Panc1 (cell line): ENCODE measurements at places on chromosomes 2 and 18. TPM values are rescaled to one million over a fixed set of nuclear protein-coding genes. Genes with fewer than 3 reads are reported as not detected.

The GPBAR1 gene
- 0.18 TPM for total RNA-seq

DNA sequence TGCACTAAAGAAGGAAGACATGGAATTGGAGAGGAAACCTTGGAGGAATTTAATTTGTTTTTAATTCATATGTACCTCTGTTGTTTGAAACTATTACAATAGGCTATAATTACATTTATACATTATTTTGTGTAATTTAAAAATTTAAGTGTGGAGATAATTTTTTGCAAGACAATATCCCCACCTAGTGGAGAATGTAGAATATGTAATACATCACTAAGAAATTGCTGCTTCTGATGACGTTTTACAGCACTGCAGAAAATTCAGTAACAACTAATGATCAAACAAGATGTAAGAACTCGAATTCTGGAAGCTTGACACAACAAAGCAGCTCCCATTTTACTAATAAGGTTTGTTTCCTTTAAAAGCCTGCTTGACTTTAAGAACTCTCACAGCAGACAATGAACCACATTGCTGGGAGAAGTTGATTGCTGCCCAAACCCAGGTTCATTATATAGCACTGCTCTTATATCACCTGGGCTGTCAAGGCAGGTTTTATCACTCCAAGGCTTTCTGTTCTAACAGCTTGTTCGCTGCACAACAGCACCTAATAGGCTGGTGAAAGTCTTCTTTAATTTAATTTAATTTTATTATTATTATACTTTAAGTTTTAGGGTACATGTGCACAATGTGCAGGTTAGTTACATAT, 53.4 kb downstream of the THADA start:
- DNase-seq, result peak; percentile 36

The MBD1 gene
- 47.3 TPM for total RNA-seq

GRCh38 chr2:96495982-96496629, 9.1 kb downstream of the NEURL3 start:
- no peak for DNase-seq

The ZC3H6 gene
- total RNA-seq, result 5.3 TPM

DNA sequence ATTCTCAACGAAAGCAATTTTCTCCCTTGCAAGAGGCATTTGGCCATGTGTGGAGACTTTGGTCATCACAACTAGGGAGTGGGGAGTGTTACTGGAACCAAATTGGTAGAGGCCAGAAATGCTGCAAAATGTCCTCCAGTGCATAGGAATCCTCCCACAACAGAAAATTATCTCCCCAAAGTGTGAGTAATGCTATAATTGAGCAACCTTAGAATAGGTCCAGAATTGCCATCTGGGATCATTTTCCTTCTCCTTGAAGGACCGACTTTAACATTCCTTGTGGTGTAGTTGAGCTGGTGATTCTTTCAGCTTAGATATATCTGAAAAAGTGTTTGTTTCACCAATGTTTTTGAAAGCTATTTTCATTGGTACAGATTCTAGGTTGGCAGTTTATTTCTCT, 111.2 kb upstream of the SMIM21 start:
- no peak for DNase-seq

DNA sequence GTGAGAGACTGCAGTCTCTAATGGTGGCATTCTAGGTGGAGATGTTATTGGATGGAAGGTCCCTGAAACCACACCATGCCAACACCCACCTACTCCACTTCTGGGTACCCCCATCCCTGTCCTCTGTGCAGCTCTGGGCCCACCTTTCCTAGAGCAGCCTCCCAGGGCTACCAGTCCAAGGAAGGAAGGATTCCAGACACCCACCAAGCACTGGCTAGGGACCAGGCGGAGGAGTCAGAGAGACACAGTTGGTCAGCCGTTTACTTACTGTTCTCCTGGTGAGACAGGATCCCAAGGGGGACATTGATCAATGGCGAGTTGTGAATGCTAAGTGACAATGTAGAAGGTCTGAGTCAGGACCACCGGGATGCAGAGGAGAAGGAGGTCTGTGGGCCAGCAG, 151.6 kb downstream of the TTC32 start:
- no peak for DNase-seq

The NEU4 gene
- 10.0 TPM for total RNA-seq

DNA sequence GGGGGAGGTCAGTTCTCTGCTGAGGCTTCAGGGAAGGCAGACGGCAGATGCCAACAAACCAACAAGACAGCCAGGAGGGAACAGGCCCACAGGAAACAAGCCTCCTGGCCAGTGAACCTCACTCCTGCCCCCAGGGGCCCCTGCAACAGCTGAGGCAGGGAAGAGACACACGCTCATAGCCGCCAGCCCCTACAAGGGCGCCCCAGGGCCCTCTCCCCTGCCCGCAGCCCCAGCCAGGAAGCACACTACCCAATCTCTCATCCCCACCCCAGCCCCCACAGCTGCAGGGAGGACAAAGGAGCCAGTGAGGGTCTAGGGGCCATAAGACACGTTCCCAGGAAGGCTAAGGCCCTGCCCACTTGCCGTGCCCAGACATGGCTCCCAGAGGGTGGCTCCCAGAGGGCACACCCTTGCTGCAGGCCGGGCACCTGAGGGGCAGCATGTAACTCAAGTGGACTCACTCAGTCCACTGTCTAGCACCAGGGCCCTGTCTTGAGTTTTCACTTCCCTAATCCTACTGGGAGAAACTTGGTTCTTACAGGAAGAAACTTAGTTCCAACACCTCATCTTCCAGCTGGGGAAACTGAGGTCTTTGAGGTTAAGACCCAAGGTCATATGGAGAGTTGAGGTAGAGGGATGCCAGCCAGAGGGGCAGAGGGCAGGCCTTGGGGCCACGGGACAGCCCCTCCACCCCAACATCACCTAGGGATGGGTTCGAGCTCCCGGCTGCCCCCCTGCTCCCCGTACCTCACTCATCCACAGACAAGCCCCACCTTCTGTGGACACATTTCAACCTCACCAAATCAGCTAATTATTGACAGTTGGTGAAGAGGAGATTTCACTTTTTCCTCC, 37.3 kb downstream of the EMX1 start:
- no peak for DNase-seq

DNA sequence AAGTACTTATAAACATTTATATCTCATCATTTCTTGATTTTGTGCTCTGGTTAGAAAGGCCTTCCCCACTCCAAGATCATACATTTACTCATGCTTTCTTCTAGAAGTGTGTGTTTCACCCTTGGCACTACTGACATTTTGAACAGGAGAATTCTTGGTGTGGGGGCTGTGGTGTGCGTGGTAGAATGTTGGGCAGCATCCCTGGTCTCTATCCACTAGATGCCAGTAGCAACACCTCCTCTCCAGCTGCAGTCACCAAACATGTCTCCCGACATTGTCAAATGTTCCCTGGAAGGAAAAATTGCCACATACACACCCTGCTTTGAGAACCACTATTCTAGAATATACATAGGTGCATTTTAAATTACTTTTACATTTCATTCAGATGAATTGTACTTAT, 8.7 kb upstream of the TGIF1 start:
- no peak for DNase-seq

DNA sequence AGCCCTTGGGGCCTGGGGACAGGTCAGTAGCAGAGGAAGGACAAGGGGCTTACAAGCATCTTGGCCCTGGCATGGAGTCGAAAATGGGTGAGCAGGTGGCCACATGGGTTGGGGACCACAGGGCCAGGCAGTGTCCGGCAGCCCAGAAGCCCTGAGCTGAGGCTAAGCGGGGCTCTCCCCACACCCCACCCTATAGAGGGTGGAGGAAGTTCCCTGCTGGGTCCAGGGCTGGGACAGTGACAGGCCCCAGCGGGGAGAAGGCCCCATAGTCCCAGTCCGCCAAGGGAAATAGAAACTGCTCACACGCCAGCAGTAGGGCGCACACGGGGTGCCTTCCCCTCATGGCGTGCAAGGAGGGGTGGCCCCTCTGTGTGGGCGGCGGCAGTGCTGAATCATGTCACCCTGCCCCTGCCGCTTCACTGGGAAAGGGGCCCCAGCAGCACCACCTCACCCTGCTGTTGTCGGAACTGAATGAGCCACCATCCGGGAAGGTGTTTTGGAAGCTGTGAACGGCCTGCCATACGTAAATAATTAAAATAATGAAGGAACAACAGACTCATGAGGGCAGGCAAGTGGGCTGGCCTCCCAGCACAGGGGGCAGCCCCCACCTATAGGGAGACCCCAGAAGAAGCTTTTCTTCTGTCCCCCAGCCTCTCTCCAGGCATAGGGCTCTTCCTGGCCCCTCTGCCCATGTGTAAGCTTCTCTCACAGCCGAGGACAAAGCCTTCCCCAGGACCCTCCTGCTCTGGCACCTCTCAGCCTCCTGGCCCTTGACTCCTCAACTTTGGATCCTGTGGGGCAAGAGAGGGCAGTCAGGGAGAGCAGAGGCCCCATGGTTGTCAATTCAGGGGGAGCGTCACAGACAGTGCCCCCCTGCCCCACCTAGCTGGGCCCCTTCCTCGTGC, 12.7 kb upstream of the DUSP2 start:
- DNase-seq, result no peak

DNA sequence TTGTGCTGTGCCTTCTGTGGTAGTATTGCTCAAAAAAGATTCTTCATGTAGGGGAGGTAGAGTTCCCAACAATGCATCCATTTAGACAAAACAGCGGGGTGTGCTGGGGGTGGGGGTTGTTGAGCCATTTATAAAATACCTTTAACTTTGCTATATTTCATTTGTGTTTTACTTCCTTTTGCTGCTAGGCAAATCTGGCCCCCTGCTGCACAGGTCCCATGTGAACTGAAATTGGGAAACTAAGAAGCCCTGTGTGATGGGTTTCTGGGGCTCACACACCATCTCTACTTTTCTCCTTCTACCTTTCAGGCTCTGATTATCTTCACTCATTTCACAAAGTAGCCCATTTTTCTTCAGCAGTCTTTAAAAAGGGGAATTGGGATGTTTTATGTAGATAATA, 52.7 kb upstream of the ITGA4 start:
- no peak for DNase-seq

- no peak for DNase-seq
Measured at GRCh38 chr2:118987886-118988285, 45.9 kb downstream of the MARCO start.

DNA sequence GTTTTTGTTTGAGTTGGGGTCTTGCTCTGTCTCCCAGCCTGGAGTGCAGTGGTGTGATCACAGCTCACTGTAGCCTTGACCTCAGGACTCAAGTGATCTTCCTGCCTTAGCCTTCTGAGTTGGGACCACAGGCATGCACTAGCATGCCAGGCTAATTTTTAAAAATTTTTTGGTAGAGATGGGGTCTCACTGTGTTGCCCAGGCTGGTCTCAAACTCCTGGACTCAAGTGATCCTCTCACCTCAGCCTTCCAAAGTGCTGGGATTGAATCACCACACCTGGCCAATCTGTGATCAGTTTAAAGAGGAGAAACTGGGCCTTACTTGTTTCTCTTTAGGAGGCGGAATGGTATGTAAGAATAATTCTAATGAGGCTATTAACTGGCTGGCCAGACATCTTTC, 49.9 kb downstream of the IMPA2 start:
- no peak for DNase-seq

The ZFAND2B gene
- total RNA-seq, result 43.2 TPM

DNA sequence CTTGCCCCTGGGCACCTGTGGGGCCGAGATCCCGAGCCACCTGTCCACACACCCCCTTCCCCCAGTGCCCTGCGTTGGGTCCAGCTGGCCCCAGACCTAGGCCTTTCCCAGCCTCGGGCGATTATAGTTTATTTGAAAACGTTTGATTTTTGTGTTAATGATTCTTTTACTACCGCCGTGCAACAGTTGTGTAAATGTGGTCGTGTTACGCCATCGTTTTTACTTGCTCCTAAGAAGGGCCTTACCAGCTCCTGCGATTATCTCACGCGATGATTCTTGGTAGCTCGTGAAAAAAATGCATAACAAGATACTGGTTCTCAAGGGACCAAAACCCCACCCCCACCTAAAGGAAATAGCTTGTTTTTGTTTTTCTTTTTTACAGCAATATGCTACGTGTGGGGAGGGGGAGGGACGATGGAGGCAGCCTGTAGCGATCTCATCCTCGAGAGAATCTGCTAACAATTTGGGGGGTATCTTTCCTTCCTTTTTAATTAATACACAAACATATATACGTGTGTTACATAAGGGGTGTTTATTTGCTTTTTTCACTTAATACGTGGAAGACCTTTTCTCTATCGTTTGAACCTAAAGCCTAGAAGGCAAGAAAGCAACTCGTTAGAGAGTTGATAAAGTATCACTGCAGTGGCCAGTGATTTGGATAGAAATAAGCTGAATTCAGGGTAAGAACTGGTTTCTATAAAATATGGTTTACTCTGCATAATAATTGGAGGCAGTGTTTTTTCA, 1.0 kb downstream of the ZDBF2 start:
- no peak for DNase-seq

The LYG1 gene
- total RNA-seq, result 0.23 TPM

GRCh38 chr2:126942427-126943203, 43.9 kb downstream of the TEX51 start:
- no peak for DNase-seq

DNA sequence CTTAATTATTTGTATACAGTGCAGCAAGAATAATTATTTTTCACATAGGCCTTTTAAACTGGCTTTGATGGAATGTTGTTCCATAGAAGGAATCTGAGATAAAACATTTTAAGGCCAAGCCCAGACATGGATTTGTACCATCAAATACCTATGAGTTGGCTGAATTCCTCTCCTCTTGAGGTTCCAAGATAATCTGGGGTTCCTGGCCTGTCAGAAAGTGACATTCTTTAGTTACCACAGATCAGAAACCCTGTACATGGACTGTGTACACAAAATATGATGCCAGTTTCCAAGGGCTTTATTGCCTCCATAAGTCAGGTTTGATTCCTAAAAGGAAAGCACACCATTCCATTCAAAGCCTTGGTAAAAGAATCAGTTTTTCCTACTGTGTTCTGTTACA, 1256.7 kb upstream of the NRXN1 start:
- no peak for DNase-seq

DNA sequence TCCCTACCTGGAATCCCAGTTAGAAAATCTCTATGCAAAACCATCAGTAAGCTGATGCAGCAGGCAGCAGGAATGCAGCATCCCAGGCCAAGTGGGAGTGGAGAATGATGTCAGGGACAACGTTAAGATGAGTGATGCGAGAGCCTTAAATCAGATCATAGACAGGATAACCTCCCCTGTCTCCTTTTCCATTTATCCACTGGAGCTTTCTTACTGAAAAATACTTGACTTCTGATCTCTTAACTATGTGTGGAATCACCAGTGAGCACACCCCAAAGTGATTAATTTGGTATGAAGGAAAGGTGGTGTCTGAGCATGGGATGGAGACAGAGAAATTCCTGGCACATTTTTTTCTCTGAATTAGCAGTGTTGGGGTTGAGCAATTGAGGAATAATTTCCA, 98.0 kb downstream of the RND3 start:
- no peak for DNase-seq

- no peak for DNase-seq
Measured at GRCh38 chr2:61582165-61582564, 44.0 kb upstream of the XPO1 start.

DNA sequence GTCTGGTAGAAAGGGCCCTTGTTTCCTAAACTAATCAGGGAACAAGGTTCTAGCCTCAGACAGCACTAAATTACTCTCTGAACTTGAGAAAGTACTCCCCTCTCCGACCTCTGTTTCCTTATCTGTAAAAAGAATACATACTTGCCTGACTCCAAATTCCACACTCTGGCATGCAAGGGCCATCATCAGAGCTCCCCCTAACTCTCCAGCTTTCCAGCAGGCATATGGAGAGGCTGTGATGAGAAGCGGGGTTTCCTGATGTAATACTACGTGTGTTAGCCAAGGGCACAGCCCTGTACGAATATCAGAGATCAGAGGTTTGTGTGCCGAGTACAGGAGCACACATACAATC, 1.8 kb upstream of the EVA1A start:
- no peak for DNase-seq
